ENCODE measurements at places on chromosomes 12 and 14.

DNA sequence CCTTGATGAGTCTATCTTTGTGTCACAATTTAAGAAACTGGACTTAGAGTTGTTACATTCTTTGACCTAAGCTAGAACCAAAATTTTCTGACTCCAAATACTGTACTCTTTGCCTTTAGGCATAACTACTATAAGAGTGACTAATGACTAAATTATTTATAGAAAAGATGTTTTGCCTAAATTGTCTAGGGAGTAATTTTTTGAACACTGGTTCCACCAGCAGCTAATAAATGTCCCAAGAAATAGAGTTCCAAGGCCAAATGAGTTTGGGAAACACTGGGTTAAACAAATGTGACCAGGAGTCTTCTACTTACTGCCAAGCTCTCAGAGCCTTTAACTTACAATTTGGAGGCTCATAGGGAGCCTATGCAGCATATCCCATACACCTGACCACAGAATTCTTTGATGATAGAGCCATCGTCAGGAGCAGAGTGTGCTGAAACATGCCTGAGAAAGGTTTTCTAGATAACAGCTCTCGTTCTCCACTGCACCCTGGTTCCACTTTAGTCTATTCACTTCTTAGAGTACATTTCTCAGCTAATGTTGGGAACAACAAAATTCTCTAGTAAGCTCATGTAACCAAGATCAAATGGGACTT, 215.9 kb upstream of the HMGA2 start:
- DNase-seq: no peak

DNA sequence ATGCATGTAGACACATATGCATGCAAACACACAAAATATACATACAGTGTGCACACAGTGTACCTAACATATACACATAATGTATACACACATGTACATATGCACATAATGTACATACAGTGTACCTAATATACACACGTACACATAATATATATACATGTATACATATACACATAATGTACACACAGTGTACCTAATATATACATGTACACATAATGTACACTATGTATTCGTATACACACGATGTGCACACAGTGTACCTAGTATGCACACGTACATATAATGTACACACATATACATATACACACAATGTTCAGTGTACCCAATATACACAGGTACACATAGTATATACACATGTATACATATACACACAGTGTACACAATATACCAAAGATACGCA, 70.0 kb downstream of the DNAH10 start:
- no peak for DNase-seq

DNA sequence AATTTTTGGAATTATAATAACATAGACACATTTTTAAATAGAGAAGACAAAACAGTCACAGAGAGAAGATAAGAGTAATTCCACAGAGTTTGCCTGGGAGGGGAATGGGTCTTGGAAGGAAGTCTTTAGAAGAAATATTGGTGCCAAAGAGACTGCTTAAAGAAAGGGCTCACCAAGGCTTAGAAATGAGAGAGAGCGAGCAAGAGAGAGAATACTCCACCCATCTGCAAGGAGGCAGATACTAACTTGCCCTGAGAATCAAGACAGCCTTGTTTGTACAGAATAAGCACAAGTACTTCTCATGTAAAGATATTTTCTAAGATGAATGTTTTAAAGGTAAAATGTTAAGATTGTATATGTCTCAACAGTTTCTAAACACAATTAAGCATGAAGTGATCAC, 165.5 kb downstream of the SLC38A4 start:
- no peak for DNase-seq

GRCh38 chr12:4119157-4119761, 154.3 kb upstream of the CCND2 start:
- DNase-seq: no peak

GRCh38 chr12:38934078-38934584, 28.7 kb upstream of the CPNE8 start:
- DNase-seq: no peak

DNA sequence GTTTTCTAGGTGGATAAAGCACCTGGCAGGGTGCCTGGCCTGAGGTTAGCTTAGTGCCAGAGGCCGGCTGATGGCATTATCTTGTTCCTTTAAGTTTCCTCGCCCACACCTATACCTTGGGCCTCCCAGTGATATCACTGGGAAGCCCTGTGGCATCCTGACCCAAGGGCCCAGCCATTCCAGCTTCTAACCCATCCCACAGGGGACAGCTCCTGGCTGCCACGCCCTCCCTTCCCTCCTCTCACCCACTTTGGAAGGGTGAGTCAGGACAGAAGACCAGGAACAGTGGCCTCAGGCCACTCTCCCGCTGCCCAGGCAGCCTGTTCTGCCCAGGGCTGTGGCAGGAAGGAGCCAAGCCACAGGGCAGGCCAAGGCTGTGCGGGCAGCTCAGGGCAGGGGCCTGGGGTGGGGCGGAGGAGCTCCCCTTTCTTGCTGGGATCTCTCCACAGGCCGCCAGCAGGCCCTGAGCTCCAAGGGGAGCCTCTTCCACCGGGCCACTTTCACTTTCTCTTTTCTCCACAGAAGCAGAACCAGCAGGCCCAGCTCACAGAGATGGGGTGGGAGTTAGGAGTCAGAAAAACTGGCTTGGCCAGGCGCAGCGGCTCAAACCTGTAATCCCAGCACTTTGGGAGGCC, 75.1 kb downstream of the IRF2BPL start:
- no peak for DNase-seq

DNA sequence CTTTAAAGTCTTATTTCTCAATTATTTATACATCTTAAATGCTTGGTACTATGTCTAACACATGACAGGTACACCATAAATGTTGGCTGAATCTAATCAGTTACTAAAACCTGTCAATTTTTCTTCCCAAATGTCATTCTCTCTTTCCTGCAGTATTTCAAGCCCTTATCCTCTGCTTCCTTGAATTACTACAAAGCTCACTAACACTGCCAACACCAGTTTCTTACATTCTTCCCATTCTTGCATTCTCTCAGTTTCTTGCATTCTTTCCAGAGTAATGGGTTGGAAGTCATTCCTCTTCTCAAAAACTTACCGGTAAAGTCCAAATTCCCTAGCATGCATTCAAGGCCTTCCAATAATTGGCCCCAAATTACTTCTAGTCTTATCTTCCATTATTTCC, 9.6 kb upstream of the SMARCC2 start:
- DNase-seq: no peak

- no peak for DNase-seq
Observed at GRCh38 chr14:74619672-74620131, 7.7 kb upstream of the LTBP2 start.

- no peak for DNase-seq
Observed at GRCh38 chr12:133203344-133204263, 22.3 kb downstream of the ZNF268 start.

- DNase-seq: no peak
Observed at GRCh38 chr12:93567174-93567573, 5.3 kb upstream of the SOCS2 start.

Data from NCI-H446 (cell line).